MCF 10A (cell line): ENCODE measurements at places on chromosomes 5 and 9.
A peak's percentile ranks its signal among the peaks of the same experiment; 100 is the strongest.

DNA sequence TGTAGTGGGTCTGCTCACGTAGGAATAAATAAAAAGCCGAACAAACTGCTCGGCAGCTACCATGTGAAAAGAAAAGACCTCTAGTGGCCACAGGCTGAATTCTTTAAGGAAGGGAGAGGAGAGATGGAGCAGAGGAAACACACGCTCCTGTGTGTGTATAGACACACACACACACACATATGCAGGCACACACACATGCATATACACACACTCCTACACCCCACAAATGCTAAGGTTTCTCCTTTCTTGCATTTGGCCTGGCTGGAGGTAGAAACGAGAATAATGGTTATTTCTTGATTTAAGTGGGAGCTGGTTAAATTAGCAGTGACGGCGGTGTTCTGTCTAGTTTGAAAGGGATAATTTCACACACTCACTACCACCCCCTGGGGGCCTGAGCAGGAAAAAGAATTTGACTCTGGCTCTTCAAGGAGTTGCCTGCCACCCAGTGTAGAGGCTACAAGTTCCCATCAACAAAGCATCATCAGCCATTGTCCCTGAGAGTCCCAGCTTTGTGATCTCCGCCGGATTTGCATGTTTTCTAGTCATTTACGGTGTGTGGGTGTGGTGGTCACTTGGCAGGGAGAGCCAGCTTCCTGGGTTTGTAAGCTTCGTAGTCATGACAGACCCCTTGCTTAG lies at the start of gene INSYN2B:
INSYN2B (minus strand) TSS at position 78 of the 636 bp plus-strand sequence. CDS start 96,597 bp downstream, outside the sequence.
- DNase-seq: peak; percentile 93

- DNase-seq: no peak
These were observed 316.9 kb downstream of the MTRR start for GRCh38 chr5:8185852-8186251.

GRCh38 chr9:117672369-117672768 lies 31.8 kb upstream of the TLR4 start:
- peak; percentile 82 for DNase-seq

- peak; percentile 87 for DNase-seq
These were observed 5.4 kb downstream of the LSM11 start for GRCh38 chr5:157748760-157749461.

DNA sequence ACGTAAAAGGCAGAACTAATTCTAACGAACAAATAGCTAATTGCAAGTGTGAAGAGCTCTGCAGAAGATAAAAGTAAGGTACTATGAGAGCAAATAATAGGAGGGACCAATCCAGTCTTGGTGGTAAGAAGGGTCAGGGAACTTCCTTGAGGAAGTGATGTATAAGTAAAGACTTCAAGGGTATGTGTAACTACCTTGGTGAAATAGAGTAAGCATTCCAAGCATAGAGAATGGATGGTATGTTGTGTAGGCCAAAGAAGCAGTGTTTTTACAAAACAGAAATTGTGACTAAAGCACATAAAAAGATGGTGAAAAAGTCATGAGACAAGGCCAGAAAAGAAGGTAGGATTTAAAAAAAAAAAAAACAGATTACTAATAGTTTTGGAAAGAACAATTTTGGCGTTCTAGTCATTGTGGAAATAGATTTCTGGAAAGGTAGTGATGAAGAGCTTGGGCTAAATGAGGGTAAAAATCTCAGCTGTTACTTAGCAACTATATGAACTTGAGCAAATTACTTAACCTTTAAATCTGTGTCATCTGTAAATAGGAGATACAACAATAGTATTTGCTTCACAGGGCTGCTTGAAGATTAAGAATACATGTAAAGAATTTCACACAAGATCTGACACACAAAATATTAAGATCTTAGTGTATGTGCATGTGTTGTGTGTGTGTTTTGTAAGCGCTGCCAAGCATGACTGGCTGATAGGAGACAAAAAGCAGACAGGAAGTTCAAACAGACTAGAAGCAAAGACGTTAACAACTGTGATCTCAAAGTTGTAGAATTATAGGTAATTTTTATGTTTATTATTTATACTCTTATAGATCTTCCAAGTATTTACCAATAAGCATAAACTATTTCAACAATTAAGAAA lies 73.5 kb downstream of the NR6A1 start:
- DNase-seq: no peak

DNA sequence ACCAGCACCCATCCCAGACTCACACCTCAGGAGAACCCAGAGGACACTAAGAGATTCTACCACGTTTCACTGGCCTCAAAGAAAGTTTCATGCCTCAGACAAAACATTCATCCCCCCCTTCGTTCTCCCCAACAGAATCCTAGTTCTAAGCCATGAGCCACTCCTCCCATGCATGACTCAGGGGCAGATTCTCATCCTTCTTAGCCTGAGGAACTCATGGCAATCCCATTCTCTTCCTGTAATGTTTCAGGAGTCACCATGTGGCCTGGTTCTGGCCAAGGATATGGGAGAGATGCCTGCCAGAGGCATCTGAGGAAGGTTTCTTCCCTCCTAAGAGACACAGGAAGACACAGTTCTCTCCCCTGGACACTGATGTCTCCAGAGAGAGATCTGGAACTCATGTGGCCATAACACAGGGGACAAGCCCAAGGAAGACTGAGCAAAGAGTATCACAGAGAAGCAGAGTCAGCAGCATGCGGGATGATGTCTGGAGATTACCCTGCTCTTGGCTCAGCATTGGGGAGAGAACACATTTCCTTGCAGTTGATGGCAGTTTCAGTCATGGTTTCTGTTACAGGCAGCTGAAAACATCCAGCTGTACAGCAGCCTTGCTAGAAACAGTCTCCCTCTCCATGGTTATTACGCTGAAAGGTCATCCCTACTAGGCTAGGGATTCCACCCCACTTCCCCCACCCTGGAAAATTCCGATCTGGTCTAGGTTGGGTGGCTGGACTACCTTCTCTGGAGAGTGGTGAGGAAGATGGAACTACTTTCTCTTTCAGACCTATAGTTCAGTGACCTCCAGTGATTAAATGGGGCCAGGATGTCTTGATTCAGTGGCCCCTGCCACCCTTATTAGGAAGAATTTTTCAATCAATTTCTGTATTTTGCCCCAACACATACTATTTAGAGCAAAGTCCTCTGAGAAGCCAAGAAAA lies 115.4 kb downstream of the ZNF608 start:
- peak; percentile 34 for DNase-seq

DNA sequence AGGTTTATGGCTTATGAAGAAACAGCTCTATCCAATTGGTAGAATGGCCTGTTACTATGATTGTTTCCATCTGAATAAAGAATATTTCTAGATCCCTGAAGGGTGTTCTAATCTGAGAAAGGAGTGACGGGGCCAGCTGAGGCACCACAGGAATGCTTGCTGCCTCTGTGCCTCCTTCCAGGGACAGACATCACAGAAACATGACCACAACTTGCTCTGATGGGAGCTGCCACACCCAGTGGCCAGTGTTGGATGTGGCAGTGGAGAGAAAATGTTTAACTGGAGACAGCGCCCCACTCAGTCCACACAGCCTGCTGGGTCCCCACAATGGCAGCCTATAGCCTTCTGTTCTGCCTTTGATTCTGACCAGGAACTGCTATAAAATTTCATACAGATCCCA lies 38.6 kb upstream of the TESK1 start:
- DNase-seq: no peak

- DNase-seq: no peak
These were observed 136.7 kb upstream of the NFIL3 start for GRCh38 chr9:91560301-91560700.

- DNase-seq: peak; percentile 93
These were observed 2.3 kb downstream of the P4HA2 start for GRCh38 chr5:132225165-132226032.

DNA sequence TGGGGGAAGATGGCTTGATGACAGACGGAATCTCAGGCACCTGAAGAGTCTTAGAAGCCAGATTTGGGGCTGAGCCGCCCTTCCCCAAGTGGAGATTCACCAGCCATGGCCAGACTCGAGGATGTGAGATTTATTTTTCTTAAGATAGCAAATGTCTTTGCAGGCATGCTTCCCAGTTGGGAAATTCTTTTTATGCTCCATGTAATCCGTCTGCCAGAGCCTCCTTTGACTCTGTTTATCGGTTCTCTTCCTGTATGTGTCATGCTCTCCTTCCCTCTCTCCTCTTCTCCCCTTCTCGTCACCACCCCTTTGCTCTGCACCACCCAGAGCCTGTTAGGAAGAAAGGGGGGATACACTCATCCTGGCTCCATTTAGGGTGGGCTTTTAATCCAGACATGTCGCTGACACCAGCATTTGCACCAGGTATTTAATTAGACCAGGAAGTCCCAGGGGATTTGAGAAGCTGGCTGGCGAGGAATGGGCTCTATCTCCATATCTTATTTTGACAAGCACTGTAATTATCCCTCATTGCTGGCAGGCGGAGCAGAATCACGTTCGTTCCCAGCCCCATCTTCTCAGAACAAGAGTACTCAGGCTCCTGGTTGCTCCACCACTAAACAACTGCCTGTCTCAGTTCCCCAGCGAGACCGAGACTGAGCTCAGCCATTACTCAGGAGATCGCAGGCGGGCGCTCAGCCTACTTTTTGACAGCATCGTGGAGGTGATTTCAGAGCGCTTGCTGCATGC lies 50.9 kb downstream of the KCNIP1 start:
- no peak for DNase-seq

DNA sequence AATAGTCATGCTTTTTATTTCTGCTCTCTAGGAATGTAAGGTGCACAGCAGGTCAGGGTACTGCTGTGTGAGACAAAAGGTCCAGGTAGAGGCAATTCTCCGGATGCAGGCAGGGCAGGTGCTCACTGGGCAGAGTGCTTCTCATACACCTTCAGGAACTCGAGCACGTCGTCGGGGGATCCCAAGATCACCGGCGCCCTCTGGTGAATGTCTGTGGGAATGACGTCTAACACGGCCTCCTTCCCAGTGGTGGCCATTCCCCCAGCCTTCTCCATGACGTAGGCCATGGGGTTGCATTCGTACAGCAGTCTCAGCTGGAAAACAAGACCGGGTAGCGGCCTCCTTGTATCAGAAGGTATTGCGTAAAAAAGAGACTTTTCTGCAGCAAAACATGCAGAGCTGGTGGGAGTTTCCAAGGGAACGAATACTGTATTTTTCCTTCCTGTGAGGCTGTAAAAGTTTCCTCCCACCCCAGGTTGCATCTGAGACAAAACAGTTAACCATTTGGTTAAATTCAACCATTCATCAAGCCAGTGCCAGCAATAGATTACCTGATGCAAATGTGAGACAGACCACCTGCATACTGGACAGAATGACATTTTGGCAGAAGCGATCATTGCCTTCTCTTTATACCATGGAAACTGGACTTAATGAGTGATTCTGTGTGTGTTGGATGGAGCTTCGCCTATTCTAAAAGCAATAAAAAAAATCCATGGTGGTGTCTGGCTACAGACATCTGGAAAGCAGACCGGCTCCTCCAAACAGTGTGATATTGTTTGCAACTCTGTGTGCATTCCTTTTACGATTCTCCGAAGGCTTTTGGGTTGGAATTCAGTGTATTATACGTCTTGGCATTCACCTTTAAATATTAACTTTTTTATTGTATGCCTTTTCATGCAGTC lies 9.9 kb upstream of the FBP2 start:
- DNase-seq: peak; percentile 77

GRCh38 chr5:103433211-103433610 lies 129.4 kb downstream of the NUDT12 start:
- DNase-seq: no peak

GRCh38 chr5:51203598-51203997 lies 179.7 kb upstream of the ISL1 start:
- no peak for DNase-seq

DNA sequence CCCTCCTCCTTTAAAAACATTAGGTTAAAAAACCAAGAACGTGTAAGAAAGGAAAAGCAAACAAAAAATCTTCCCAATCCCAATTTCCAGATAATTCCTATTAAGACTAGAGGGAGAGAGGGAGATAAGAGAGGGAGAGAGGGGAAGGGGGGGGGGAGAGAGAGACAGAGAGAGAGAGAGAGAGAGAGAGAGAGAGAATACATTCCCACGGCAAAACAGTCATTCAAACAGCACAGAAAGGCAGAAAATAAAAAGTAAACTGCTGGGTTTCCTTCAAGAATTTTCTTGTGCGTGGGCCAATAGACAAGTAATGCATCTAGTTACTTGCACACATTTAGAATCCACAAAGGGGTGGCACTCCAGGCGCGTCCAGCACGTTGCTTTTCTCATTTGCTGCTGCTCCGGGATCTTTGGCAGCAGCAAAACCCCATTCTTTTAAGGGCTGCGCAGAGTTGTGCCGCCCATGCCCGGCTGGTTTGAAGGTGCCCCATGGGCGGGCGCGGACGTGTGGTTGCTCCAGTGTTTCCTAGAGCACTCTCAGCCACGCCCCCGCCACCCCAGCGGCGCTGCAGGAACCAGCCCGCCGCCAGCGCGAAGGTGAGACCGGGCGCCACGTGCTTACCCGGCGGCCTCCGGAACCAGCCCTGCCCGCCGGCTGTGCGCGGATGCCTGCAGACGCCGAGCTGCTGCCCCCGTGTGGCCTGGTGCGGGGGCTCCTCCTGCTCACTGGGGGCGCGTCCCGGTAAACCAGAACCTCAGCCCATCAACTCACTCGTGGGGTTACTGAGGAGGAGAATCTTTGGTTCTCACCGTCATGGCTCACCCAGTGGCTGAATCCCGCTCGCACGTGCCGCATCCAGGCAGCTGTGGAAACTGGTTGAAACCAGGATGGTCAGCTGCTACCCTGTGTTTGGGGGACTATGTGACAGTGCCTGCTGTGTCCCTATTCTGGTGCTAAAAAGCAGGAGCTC lies 44.6 kb downstream of the STC2 start:
- peak; percentile 79 for DNase-seq

DNA sequence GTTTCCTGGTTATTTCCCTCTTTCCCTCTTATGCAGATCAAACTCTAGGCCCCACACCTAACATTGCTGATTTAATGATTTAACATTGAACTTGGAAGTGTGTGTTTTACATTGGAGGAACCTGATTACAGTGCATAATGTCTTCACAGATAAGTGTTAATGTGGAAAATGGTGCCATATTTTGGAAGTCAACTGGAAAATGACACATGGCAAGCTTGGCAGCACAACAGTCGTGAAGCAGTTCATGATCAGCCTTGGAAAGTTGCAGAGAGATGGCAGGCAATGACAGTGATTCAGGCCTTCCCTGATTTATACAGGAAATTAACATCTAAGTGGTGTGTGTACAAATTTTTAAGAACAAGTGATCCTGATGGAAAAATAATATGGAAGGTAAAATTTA lies 80.0 kb upstream of the CTNND2 start:
- DNase-seq: no peak

- DNase-seq: no peak
These were observed 219.2 kb downstream of the AGTPBP1 start for GRCh38 chr9:85522459-85523092.

GRCh38 chr9:79817438-79818004 lies 245.8 kb downstream of the TLE4 start:
- DNase-seq: no peak
